ENCODE measurements at places on chromosomes 16 and 17.

GRCh38 chr17:879546-880442 lies 97.6 kb downstream of the MRM3 start:
- DNase-seq: peak; percentile 43

DNA sequence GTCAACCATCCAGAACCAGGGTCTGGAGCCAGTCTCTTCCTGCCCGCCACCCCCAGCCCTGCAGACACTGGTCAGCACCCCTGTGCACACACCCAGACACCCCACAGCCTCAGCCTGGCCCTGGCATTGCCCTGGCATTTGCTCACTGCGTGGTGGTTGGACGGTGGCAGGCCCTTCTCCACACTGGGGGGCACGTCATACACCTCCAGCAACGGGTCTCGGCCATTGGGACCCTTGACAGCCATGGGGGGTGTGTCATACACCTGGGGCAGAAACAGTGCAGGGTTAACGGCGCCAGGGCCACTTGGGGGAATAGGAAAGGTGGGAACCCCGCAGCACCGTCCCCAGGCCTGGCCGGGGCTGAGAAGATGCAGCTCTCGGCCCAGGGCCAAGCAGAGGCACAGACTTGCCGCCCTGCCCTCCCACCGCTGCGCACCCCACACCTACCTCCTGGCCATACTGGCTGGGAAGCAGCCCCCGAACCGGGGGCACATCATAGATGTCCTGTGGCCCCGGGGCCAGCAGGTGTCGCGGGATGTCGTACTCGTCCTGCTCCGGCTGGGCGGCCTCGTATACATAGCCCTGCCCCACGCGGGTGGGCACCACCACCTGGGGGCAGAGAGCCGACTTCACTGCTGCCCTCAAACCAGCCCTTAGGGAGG lies 14.6 kb downstream of the BCAR1 start:
- no peak for DNase-seq

DNA sequence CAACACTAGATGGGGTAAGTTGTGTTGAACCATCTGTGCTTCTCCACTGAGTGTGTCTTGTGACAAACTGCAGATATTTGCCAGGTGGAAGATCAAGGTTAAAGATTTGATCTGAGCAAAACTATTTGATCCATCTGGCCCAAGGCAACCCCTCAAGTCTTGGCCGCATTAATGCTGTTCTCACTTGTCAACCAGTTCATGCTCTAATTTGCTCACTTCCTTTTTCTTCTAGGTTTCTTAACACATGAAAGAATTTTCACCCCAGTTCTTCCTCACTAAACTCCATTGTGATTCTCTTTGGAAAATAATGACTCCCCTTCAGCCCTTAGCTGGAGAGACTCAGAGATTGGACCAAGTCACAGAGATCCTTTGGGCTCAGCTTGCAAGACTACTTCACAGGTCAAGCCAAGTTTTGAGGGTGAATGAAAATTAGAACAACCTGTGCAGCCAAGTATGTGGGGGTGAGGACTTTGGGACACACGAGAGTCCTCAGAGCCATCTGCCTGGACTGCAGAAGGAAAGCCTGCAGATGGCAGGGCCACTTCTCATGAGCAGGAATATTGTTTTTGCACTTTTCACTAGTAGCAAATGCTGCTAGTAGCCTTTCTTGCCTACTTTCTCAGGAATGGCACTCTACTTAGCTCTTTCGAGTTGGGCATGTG lies 166.5 kb downstream of the AXIN2 start:
- no peak for DNase-seq

- no peak for DNase-seq
Observed at GRCh38 chr17:27360507-27360906, 66.6 kb downstream of the WSB1 start.

- peak; percentile 79 for DNase-seq
Observed at GRCh38 chr17:79777120-79777893, 641 bp upstream of the CBX2 start.

DNA sequence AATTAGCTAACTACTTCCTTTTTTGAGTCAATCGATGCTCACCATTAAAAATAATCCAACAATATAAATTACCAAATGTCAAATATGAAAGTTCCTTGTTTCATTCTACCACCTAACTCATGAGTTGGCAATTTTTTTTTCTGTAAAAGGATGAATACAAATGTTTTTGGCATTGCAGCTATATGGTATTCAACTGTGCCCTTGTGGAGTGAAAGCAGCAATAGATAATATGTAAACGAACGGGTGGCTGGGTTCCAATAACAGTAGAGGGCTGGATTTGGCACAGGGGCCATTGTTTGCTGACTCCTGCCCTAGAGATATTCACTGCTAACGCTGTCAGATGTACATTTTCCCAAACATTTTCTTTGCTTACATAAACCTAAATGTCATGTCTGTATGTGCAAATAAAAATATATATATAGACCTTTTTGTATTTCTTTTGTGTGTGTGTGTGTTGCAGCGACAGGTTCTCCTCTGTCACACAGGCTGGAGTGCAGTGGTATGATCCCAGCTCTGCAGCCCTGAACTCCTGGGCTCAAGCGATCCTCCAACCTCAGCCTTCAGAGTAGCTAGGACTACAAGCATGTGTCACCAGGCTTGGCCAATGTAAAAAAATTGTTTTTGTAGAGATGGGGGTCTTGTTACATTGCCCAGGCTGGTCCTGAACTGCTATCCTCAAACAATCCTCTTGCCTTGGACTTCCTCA lies 73.9 kb downstream of the RPGRIP1L start:
- DNase-seq: no peak

- DNase-seq: no peak
Observed at GRCh38 chr17:13311306-13311705, 290.4 kb downstream of the HS3ST3A1 start.

DNA sequence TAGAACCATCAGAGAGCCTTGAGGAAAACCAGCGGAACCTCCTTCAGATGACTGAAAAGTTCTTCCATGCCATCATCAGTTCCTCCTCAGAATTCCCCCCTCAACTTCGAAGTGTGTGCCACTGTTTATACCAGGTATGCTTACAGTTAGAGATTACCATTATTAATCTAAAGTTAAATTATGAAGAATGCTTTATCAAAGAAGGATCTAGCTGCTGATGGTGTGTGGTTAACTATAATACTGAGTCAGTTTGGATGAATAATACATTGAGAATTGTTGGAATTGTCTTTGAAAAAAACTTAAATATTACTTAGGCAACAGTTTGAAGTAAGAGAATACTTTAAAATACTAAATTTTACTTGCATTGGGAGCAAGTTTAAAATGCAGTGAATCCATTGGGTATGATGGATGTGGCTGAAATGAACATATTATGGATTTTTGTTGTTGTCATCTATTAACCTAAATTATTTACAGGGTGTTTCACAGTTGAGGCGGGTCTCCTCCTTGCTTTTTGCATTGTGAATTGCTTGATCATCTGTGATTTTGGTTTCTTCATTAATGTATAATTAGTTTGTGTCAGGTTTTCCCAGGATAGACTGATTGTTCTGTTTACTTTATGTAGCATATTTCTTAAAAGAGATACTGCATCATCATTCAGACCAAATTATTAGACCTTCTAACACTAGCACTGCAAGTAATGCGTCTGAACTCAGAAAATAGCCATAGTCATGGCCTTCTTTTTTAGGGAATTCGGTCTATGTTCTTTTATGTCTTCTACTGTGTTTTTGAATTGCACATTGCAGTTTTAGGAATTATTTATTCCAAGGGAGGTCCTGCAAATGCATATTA lies 47.8 kb downstream of the OMG start:
- DNase-seq: no peak

- DNase-seq: no peak
Observed at GRCh38 chr17:60888812-60889709, 211.4 kb downstream of the BCAS3 start.

DNA sequence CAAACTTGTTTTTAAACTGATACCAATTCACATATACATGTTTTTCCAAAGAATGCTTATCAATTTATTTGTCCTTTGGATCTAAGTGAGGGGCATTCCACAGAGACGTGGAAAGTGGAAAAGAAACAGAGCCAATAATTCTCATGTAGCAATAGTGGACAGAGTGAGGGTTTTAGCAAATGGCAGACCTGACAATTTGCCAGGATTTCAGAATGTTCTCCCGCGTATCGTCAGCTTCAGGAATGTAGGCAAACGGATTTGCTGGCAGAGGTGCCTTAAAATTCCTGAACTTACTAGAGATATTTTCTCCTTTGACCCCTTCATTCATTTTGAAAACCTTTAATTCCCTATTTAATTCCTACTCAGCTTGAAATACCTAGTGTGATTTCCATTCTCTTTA lies 193.4 kb upstream of the CPHXL start:
- DNase-seq: no peak

DNA sequence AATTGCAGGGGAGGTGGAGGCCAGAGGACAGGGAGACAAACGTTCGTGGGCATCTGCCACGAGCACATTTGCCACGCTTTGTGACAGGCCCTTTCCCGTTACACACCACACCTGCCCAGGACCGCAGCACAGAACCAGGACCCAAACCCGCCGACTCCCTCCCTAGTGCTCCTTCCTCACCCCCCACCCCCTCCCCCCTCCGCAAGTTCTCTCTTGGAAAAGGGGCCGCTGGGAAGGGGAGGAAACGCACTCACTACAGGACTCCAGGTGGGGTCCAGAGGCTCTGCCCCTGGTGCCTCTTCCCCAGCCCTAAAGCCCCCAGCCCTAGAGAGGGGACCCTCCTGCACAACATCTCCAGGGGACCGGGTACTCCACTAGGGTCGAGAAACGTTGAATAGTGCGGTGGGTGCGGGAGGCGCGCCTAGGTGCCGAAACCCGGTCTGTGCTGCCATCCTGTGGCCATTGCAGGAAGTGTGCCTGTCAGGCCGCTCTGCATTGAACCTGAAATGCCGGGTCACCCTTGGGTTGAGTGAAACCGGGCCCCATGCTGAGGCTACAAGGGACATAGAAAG lies 21.9 kb upstream of the EIF1 start:
- peak; percentile 81 for DNase-seq

- DNase-seq: no peak
Observed at GRCh38 chr17:7347630-7348477, 4.1 kb upstream of the KCTD11 start.

DNA sequence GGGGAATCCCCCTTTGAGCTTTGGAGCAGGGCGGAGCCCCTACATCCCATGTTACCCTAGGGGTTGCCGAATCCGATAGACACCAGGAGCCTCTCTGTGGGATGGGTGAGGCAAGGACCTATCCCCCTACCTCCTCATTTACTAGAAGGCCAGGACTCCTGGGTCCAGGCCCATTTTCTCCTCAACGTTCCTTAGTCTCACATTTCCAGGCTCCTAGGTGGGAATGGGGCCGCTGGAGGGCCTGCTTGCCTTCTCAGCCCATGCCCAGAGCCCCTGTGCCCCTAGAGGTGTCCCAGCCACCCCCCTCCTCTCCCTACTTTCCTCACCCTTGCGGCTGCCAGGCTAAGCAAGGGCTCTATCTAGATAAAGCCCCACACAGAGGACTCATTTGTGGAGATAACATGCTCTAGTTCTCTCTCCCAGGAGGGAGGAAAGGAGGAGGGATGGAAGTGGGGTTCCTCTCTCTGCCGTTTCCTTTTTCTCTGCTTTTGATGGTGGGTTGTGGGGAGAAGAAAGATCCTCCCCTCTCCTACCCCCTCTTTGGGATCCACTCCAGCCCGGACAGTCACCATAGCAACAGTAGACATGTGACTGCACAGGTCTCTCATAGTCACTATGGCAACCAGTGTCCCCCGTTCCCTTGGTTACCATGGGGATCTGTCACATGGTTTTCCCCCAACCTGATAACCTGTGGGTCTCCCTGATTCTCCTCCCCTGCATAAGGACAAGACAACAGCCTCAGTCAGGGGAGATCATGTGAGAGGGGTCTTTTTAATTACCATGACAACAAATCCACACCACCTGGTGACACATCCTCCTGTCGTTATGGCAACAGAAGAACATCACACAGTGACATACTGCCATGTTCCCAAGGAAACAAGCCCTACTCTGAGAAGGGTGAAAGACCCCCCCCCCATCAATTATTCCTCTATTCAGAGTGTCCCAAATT lies 5.2 kb downstream of the CACNA1G start:
- no peak for DNase-seq

GRCh38 chr17:77687921-77688320 lies 270.6 kb upstream of the TNRC6C start:
- no peak for DNase-seq

DNA sequence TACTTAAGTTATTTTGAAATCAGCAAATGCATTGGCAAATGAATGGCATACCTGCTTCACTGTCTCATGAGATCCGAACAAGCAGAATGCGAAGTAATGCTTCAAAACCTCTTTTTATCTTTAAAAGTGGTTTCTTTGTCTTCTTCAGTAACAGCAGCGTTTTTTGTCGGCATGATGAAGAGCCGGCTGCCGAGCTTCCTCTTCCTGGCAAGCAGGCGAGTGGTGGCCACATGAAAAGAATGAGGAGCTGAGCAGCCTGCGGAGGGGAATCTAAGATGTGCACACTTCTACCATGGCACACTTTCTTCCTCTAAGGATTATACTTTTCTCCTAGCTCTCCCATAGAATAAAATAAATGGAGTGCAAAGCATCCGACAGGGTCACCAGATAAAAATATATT lies 42.4 kb upstream of the AKTIP start:
- no peak for DNase-seq

DNA sequence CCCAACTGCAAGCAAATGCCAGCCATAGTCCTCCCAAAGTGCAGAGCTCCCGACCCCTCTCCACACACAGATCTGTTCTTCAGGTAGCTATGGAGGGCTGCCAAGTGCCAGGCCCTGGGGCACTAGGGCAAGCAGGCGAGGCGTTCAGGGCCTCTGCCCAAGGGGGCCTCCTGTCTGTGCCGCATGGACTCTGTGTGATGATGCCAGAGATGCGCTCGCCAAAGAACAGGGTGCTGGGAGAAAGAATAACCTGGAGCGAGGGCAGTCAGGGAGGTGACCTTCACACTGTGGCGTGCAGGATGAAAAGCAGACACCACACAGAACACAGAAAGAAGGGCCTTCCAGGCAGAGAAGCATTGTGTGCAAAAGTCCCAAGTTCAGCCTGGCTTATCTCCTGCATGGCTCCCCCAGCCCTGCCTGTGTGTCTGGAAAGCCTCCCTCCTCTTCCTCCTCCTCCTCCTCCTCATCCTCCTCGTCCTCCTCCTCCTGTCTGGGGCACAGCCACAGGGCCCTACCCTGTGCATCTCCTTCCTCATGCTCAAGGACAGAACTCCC lies 44.2 kb downstream of the PEMT start:
- DNase-seq: peak; percentile 59

GRCh38 chr16:28587386-28587785 lies 9.5 kb downstream of the SULT1A2 start:
- no peak for DNase-seq

GRCh38 chr17:78996781-78997201 lies 12.8 kb downstream of the CANT1 start:
- DNase-seq: no peak

All from HuH-7.5 (cell line).